ENCODE measurements at places on chromosomes 12 and 14.
A peak's percentile ranks its signal among the peaks of the same experiment; 100 is the strongest.

DNA sequence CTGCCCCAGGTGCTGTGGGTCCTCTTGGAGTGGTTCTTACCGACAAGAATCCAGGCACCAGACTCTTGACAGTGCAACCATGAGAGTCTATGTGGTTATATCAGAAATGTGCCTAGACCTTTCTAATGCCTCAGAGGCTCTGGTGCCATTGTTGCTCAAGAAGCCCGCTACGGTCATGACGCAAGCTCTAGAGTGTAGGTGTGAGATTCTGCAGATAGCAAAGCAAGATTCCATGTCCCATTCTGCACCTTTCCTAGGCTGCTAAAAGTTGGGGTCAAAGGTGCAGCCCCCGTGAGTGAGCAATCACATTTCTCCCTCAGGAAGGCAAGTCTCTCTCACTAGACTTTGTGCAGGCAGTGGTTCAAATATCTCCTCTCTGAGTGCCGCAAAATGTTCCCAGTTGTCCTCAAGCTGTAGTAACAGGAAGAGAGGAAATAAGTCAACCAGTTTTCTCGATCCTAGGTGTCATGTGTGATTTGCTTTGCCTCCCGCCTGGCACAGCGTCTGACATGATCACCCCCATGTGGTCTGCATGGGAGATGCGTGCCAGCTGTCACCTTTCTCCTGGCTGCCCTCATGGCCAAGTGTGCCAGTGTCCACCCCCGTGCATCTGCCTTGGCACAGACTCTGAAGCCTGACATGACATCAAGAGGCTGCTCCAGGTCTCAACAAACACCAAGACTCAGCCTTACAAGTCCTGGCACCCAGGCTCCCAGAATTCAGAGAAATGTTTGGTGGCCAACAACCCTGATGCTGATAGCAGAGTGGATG, 122.5 kb upstream of the COCH start:
- no peak for DNase-seq

DNA sequence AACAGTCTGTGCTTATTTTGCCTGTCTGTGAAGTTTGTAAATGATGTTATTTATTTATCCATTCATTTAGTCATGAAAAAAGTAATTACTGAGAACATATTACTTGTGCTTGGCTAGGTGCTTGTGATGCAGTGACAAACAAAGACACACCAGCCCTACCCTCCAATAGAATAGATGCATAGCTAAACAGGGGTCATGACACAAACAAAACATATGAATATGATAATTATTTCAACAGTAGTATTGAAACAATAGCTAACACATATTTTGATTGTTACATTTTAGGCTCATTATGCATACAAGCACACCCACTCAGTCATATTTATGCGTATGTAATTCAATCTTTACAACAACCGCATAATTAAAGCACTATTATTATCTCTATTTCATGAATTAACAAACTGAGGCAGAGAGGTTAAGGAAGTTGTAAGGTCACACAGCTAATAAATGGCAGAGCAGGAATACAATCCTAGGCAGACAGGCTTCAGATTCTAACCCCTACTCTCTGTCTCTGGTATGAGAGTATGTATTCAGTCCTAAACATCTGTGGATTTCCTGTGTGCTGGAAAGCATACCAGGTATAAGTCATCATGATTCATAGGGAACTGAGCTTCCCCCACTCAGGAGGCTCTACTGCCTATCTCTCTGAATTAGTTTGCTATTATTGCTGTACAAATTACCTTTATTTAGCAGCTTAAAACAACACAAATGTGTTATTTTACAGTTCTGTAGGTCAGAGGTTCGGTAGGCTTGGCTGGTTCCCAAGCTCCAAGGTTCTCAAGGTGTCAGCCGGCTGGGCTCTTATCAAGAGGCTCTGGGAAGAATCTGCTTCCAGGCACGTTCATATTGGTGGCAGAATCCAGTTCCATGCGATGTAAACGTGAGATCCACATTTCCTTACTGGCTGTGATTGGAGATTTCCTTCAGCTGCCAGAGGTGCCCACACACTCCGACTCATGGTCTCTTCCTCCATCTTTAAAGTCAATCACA, 509.4 kb downstream of the GALC start:
- DNase-seq = no peak

- DNase-seq = no peak
Observed at GRCh38 chr12:54439521-54440255, 20.6 kb upstream of the ITGA5 start.

DNA sequence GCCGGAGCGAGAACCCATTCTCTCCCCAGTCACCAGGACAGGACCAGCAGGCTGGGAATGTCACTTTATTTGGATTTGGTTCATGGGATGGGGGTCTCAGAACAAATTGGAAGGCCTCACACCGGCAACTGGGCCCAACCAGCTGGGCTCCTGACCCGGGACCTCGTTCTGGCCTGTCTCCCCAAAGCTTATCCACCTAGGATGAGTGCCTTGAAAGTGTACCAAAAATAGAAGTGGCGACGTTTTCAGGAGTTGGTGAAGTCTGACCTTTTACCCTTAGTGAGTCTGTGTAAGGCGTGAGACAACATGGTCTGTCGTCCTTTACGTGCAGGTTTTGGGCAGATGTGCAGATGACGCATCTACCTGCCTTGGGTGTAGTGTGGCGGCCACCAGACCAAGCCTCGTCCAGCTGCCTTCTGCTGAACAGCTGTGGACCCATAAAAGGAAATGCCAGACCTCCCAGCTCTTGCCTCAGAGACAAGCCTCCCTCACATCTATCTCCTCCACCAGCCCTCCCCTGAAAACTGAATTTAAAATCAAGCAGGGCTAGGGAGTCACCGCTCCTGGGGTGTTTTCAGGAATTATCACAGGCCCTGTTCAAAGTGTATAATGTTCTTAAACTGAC, 36.6 kb upstream of the CLMN start:
- DNase-seq = no peak

DNA sequence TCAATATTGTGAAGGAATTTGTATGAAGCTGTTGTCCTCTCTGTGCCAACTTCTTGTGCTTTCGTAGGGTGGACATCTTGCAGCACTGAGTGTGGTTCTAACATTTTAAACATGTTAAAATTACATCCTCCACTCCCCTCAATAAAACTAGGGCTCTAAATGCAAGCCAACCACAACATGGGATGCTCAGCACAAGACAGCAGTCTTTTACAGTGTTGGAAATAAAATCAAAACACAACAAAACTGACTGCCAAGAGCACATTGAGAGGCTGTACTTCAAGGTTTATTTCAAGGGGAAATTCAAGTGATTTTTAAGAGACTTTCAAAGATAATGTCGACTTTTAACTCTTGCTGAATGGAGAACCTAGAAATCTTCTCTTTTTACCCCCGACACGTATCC, 396.9 kb downstream of the TMTC2 start:
- DNase-seq = no peak

DNA sequence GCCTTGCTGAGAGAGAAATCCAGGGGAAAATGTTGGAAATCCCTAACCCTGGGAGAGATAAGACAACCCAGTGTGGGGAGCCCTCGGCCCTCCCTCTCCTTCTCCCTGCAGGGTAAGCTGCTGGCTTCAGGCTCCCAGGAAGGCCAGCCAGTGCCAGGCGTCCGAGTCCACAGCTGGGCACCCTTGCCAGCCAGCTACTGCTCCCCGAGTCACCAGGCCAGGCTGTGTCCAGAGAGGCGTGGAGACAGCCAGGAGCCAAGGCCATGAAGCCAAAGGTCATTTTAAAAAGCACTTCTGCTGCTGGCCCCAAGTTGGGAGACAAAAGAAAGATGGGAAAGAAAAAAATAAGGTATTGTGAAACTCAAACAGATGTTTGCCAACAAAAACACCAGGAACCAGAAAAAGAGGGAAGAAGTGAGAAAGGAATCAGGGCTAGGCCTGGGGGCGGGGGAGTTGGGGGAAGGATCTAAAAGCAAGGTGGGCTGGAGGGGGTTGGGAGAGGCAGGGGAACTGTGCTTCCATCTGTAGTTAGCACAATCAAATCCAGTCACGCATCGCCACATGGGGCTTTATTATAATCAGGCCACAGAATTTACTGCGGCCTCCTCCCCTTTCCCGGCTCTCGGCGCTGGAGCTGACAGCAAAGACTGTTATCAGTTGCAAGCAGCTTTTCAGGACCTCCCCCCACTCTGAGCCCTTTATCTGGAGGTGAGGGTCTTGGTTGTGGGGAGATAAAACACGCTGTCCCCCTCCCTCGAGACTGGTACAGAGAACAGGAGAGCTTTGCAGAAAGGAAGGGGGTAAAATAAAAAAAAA, 33.5 kb downstream of the RBM19 start:
- no peak for DNase-seq

GRCh38 chr12:47024463-47024862, 55.0 kb upstream of the PCED1B start:
- no peak for DNase-seq

DNA sequence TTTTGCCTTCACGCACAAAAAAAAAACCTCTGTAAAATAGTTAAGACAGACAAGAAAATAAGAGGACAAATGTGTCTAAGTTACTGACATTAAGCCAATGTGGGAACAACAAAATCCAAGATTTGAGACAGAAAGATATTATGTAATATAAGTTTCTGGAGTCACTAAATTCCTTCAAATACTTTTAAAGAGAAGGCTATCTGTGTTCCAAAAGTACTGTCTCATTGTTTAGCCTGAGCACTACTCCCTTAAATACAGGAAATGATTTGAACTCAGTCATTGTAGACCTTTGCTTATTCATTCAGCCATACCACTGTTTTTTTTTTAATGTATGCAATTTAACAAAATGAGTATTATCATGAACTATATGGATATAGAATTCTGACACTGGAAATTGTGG, 82.7 kb upstream of the KITLG start:
- no peak for DNase-seq

GRCh38 chr14:83044001-83044400, 1510.3 kb upstream of the SEL1L start:
- DNase-seq = no peak

- no peak for DNase-seq
Observed at GRCh38 chr14:64761441-64762043, 57.3 kb downstream of the PLEKHG3 start.

- DNase-seq = no peak
Observed at GRCh38 chr12:99997806-99998205, 13.1 kb upstream of the ANKS1B start.

- no peak for DNase-seq
Observed at GRCh38 chr14:61876362-61877034, 114.3 kb downstream of the SNAPC1 start.

- no peak for DNase-seq
Observed at GRCh38 chr12:28440081-28440608, 249.9 kb downstream of the CCDC91 start.

- no peak for DNase-seq
Observed at GRCh38 chr12:49944046-49944445, 6.5 kb upstream of the AQP2 start.

DNA sequence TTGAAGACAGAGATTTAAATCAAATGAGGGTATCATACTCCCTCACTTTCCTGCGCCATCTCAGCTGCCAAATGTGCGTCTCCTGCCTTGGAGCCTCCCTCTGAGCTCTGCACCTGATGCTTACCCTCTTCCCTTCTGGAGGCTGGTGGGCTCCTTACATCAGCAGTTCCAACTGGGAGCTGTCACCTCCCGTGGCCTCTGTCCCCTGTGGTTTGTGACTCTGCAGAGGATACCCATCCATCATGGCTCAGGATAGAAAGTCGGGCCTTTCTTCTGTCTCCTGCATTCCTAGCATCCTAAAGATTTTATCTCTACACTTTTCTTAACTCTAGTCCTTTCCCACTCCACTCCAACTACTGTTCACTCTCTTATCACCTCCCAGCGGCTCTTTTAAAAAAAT, 570.6 kb downstream of the BCL11B start:
- DNase-seq = no peak

DNA sequence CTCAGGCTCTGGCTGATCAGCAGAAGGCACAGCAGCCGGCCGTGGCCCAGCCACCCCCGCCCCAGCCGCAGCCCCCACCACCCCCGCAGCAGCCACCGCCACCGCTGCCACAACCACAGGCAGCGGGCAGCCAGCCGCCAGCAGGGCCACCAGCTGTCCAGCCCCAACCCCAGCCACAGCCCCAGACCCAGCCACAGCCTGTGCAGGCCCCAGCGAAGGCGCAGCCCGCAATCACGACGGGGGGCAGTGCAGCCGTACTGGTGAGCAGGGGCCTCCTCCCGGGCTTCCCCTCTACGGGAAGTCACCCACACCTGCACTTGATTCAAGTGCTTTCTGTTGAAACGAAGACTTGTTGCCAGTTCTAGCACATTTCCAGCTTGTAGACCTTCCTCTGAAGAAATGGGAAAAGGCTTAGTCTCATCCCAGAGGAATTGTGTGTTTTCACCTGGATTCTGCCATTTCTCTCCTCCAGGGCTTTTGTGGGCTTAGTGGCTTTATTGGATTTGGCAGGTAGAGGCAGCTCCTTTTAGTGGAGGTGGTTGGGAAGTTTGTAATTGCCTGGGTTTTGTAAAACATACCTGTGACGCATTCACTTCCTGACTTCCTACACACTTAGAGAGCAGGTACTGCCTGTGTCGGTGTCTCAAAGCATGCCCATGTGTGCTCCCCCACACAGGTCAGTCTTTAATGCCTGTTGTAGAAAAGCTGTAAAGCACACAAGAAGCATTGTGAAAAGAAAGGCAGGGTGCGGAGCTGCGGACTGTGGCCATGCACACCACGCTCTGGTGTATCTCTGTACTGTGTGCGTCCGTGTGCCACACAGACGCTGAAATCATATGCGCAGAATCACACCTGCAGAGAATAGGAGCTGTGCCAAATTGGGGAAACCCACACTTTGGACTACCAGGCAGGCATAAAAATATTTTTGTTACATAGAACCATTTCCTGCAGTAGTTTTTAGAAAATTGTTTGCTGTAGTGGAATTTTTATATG, 90.5 kb downstream of the DDX51 start:
- DNase-seq = no peak

DNA sequence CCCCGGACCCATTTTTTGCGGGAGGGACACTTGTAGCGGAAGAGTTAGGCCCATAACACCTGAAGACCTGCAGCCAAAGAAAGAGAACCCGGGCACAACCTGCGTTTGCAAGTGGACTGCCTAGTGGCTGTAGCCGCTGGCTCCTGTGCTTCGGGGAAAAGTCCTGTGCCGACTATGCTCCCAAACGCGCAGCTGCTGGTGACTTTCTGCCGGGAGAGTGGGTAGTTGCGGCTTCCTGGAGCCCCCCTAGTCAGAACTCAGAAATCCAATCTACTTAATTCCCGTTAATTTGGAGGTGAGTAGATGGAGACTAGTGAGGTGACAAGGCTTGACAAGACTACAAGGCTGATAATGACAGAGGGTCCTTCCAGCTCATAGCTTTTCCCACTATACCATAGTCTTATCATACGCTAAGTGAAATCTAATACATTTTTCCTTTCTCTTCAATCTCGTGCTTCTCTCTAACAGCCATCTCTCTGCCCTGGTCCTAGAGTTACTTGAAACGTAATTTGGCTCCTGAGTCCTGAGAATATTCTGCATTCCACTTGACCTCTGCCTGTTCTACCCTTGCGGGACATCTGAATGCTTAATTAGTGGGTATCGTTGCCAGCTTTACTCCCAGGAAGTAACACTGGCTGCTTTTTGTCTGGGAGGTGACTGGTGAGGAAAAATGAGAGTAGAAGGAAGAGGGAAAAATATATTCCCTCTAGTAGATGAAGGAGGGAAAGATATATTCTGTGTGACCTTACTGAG, 556 bp downstream of the MTHFD1 start:
- no peak for DNase-seq

- DNase-seq = peak; percentile 53
Observed at GRCh38 chr12:14961466-14962152, at the start of gene ARHGDIB. ARHGDIB (minus strand) TSS chr12:14961601; CDS start chr12:14950712, 10,889 bp downstream.
